ENCODE measurements at places on chromosomes 6 and 20. TPM values are rescaled to one million over a fixed set of nuclear protein-coding genes. Genes with fewer than 3 reads are reported as not detected.

DNA sequence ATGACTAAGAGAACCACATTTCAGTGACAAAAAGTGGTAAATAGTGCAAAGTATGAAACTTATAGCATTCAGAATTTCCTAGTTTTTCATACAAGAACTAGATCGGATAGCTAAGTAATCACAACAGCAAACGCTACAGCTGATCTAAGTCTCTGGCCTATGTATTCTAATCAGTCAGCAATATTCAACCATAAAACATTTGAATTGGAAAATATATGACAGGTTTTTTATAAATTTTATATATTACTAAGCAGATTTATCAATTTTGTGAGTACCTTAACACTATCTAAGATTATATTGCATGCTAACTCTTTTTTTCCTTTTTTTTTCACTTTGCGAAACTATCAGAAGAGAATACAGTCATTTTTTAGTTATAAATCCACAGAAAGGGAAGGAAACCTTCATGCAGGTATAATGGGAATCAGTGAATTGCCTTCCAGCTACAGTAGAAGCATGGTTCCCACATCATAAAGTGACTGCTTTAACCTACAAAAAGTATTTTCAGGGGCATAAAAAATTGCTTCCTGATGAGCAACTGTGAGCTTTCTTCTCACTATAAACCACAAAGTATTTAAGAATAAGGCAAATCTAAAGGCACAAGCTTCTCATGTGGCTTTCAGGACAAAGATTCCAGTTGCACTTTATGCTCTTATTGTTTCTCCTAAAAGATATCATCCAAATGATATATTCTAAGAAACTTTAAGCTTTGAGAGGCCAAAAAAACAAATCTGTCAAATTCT lies 74.0 kb upstream of the GJE1 start:
- no peak for DNase-seq

- DNase-seq = no peak
Observed at GRCh38 chr6:14375930-14376329, 258.4 kb downstream of the CD83 start.

GRCh38 chr6:10528158-10528981 lies 7.2 kb downstream of the GCNT2 start:
- peak; percentile 41 for DNase-seq

GRCh38 chr20:26218301-26218700 lies 521.6 kb upstream of the ZNF337 start:
- DNase-seq = no peak

The SLC17A2 gene
- not detected for total RNA-seq

GRCh38 chr6:10719296-10719963 lies 3.4 kb upstream of the TMEM14C start:
- peak; percentile 59 for DNase-seq

The PACRG gene
- total RNA-seq = not detected

DNA sequence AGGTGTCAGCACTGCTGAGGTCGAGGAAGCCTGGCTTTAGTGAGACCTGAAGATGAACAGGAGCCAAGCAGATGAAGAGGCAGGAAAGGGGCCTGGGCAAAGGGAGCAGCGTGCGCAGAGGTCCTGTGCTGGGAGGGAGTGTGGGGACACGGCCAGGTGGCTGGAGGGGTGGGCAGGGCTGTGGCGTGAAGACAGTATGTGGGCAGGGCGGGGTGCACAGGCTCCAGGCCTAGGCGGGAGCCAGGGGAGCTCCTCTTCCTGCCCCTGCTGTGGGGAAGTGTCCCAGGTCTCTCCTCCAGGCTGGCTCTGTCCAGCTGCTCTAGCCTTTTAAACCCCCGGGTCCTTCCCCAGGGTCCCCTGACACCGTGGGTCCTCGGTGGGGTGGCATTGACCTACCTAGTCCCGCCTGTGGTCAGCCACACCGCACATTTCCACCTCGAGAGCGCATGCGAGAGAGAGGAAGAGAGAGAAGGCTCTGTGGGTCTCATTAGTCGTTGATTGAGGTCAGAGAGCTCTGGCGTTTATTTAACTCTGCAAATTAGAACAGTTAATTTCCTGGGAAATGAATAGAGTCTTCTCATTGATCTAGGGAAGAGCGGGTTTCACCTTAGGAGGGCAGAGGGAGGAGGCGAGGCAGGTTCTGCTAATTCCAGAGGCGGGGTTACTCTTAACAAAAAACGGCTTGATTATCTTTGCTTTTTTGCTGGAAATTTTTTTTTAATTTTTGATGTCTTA lies 68.8 kb downstream of the CDH4 start:
- DNase-seq = no peak

DNA sequence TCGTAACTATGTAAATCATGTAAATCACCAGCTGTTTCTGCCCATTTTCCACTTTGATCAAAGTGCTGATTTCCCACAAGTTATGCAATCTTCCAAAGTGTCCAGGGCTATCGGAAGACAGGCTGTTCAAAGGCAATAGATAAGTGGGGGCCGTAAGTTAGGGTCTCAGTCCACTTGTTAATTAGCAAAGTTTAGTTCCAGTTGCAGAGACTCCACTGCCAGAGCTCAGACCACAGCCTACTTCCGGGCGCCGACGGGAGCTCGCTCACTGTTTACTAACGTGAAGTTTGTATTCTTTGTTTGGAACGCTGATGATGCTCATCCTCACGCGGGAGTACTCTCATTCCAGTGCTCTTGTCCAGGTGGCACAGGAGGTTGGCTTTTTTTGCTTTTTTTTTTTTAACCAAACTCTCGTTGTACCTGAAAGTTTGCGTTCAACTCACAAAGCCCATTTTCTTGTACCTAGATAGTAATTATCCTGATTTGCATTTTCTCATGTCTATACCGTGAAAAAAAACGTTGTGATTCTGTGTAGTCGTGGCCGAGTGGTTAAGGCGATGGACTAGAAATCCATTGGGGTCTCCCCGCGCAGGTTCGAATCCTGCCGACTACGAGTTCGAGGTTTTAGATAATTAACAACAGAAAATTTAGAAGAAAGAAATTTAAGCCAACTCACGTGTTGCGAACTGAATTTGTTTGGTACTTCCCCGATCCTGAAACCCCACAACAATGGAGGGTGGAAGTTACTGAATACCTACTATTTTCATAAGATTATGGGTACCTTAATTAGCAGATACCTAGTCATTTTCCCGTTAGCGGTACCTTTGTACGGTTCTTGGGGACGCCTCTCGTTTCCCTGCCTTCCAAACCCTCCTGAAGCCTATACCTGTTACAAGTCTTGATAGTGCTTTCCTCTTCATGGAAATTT lies 29.9 kb upstream of the ZNF184 start:
- peak; percentile 66 for DNase-seq

DNA sequence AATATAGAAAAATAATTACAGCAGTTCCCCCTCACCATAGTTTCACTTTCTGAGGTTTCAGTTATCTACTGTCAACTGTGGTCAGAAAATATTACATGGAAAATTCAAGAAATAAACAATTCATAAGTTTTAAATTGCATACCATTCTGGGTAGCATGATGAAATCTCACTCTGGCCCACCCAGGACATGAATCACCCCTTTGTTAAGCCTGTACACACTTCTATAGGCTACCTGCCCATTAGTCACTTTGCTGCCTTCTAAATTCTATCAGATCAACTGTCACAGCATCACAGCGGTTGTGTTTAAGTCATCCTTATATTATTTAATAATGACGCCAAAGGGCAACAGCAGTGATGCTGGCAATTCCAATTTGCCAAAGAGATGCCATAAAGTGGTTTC lies 140.3 kb upstream of the RUNX2 start:
- no peak for DNase-seq

The HLA-DMB gene
- 19.1 TPM for total RNA-seq

DNA sequence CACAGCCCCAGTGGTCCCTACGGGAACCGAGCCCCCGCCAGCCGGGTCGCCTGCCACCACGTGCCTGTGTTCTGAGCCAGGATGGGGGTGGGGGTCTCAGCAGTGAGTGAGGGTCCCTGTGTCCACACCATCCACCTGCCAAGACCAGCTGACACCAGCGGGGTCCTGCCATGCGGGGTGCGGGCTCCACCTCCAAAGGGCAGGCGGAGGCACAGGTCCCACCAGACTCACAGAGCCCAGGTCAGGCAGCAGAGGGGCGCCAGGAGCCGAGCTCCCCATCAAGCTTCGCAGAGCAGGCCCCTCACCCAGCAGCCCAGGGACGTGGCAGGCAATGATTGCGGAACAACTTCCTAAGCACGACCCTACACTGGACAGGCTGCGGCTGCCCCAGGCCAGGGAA lies 50.5 kb downstream of the KCNQ2 start:
- DNase-seq = no peak

- no peak for DNase-seq
Observed at GRCh38 chr6:106961801-106962200, 12.7 kb downstream of the CD24 start.

- DNase-seq = no peak
Observed at GRCh38 chr6:142343938-142344337, 42.1 kb downstream of the ADGRG6 start.

The DEK gene
- 194 TPM for total RNA-seq

DNA sequence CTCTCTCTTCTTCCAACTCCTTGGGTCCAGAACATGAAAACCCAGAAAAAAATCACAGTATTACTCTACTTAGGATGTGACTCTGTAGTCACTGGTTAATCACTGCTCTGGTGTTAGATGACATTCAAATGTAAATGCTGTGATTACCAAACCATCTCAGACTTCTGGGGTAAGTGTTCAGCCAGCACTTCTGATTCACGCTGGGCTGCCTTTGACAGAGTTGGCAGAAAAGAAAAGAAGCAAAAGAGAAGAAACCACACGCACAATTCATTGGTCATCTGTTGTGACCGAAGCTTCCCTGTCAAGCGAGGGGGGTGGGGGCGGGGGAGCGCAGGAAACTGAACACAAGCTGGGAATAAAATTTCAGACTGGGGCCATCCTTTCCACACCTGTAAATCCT lies 82.7 kb downstream of the PSMG4 start:
- no peak for DNase-seq
